SK-N-SH (cell line): ENCODE measurements at places on chromosomes 3 and 15.
A peak's percentile ranks its signal among the peaks of the same experiment; 100 is the strongest.

DNA sequence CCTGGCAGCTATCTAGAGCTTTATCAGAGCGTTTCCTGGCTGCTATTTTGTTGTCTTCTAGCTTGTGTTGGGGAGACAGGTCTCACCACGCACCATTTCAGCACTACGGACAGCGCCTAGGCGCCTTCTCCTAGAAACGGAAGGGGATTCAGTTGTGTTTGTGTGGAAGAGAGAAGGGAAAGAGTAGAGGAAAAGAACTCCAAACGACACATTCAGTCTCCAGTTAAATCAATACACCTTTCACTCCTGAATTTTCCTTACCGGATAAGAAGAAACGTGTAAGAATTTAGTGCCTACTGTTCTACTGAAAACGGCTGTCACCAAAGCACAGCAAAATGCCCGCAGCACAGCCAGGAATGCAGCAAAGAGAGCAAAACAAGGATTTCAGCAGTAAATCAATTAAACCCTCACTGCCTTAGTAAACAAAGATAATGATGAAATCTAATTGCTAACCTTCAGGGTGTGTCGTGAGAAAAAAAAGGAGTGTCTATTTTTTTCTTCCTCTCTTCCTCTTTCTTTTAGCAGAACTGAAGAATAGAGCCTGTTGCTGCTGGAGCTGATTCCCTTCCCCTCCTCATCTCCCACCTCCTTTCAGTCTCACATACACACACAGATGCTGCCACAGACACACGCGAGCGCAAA, 412 bp upstream of the CTXN2 start:
- DNase-seq: peak; percentile 27

GRCh38 chr15:41263891-41264351, 32.9 kb downstream of the CHP1 start:
- no peak for DNase-seq

- DNase-seq: peak; percentile 45
These were observed at the start of gene ABCF3 for GRCh38 chr3:184186184-184186901. ABCF3 (plus strand) TSS chr3:184186199; CDS start chr3:184186208, 9 bp downstream.

- DNase-seq: peak; percentile 24
These were observed 608.4 kb downstream of the CADM2 start for GRCh38 chr3:85567071-85567676.

GRCh38 chr3:51379746-51380455, 5.2 kb upstream of the MANF start:
- DNase-seq: no peak
